ENCODE measurements at places on chromosomes 12 and 14.

DNA sequence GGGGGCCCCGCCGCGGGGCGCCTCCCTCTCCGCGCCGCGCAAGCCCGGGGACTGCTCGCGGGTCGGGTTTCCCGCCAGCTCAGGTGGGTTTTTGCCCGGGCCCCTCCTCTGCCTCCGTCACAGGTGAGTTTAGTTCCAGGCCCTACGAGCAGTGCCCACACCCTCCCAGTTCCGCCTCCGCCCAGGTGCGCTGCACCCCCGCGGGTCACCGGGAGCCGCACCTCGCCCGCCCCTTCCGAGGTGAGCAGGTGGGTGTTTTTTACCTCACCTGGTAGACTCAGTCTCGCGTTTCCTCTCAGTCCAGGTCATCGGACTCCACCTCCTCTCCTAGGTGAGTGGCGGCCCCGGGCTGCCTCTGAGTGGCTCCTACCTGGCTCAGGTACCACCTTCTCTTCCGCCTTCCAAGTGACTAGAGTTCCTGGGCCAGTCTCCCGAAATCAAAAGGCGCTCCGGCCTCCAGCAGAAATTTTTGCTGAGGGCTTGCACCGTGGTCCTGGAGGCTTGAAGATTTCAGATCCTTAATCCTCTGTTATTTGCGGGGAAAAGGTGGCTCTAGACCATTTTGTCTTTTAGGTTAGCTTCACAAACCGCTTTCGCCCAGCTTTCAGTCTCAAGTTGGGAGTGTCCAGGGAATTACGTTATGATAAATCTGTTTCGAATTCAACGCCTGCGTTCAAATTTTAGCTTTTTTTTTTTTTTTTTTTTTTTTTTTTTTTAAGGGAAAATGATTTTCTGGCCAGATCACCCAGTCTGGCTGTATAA lies at the start of gene TMEM30B:
TSS of gene TMEM30B (minus strand) at position 153 of the 762 bp plus-strand sequence. CDS start 191 bp downstream, outside the sequence.
- peak; percentile 8 for DNase-seq

DNA sequence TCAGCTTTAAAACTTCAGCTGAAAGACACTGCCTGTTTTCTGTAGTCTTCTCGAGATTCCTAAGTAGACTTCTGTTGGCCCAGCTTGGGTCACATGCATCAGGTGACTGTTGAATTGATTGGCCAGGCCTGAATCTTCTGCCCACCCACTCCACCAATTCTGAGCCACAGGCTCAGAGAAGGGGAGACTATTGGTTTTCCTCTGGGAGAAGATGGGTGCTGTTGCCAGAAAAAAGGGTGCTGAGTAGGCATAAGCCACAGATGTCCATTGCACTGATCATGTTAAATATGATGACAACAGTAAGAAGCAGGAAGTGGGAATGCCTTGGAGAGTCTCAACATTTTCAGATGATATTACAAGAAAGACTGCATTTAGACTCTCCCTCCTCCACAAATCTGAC lies 6.8 kb upstream of the SPTLC2 start:
- no peak for DNase-seq

DNA sequence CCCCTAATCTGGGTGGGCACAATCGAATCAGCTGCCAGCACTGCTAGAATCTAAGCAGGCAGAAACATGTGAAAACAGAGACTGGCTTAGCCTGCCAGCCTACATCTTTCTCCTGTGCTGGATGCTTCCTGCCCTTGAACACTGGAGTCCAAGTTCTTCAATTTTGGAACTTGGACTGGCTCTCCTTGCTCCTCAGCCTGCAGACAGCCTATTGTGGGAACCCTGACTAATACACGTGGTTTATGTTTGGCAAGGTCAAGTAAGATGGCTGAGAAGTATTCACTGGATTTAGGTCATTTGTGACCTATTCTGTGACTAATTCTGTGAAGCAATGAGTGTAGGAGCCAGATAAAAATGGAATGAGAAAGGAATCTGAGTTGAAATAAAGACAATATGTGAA lies 11.0 kb downstream of the GPR135 start:
- DNase-seq: no peak

DNA sequence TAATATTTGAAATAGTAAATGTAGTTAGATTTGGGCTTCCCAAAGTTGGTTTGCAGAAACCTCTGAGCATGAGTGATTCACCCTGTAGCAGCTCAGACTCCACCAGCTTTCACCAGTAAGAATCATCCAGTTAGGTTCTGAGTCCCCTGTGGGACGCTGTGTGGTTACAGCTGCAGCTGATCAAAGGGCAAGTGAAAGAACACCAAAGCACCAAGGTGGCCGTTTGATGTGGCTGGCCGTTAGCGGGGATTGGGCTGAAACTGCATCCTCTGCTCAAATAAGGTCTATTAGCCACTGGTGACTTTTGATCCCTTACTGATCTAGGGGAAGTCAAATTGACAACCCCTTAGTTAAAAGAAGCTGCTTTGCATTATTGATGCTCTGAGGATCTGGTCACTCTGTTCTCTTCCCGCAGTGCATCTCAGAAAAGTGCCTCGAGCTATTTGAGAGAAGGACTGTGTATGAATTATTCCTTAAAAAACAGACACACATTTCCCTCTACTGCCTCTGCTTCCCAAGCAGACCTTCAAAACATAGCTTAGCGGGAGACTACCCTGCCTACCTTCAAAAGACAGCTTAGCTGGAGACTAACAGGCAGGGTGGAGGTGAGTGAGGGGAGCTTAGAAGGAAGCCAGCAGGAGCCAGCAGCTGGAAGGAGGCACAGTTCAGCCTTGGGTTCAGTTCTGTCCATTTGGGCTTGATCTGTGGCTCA lies 3.7 kb downstream of the ABHD12B start:
- DNase-seq: peak; percentile 35

- no peak for DNase-seq
These were observed 11.8 kb downstream of the SLC39A5 start for GRCh38 chr12:56241424-56242303.

GRCh38 chr14:28323951-28324741 lies 442.4 kb upstream of the FOXG1 start:
- DNase-seq: no peak

DNA sequence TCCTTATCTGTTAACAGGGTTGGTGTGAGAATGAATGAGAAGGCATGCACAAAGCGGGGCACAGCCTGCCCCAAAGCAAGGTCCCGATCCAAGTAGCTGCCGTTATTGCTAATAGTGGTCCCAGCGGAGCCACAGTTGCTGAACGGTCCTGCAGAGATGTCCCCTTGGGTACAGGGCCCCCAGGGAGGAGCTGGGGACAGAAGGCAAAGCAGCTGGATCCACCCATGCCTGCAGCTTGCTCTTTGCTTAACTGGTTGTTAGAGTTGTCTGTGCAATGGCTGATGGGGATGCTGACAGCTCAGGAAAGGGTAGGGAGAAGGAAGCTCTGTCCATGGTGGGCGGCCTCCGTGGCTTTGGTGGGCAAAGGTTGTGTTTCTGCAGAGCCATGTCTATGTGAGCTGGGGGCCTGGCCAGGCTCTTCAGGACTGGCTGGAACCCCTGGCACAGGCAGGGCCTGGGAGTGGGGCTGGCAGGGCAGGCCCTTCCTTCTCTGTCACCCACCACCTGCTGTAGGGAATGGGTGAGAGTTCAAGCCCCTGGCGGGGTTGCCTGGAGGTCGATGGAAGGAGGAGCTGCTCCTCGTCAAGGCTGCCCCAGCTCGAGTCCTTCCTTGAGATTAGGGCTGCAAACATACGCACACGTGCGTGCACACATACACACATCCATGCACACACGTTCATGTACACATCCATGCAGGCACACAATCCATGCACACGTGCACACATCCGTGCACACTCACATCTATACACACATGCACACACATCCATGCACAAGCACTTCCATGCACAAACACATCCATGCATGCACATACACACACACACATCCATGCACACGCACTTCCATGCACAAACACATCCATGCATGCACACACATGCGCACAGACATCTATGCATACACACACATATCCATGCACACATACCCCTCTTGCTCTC lies 35.4 kb downstream of the NOC4L start:
- no peak for DNase-seq

DNA sequence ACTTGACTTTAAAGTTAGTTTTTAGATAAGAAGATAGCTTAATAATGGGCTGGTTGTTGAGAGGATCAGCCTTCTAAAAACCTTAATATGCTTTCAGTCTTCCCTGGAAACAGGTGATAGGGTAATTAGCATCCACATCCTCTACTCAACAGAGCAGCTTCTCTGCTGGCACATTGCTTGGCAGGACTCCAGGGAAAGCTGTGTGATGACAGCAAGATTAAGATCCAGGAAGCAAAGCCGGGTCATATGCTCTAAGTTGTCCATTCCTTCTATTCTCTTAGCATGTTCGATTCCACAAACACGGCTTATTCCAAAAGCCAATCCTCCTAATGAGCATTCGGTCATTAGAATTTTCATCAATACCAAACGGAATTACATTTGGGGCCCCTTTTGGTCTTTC lies 87.0 kb downstream of the HMGA2 start:
- no peak for DNase-seq

Measured in stimulated activated CD8-positive, alpha-beta memory T cell treated with anti-CD3 and anti-CD28 coated beads, Interleukin-4, amount 100 ng/mL, for 24 hours (primary cell).